ENCODE measurements at places on chromosomes 7 and 10. TPM values are rescaled to one million over a fixed set of nuclear protein-coding genes. Genes with fewer than 3 reads are reported as not detected.

The CYP2C9 gene
- total RNA-seq: not detected

The YAE1 gene
- 17.2 TPM for total RNA-seq

The RBP3 gene
- not detected for total RNA-seq

The YWHAG gene
- 174 TPM for total RNA-seq

The ERVW-1 gene
- not detected for total RNA-seq

The FUOM gene
- total RNA-seq: 31.2 TPM
